ENCODE measurements at places on chromosomes 5 and 9.

- DNase-seq, result no peak
These were observed 27.0 kb downstream of the CCNJL start for GRCh38 chr5:160285316-160285715.

GRCh38 chr5:1050423-1051365 is 42.1 kb downstream of the NKD2 start:
- DNase-seq, result no peak

DNA sequence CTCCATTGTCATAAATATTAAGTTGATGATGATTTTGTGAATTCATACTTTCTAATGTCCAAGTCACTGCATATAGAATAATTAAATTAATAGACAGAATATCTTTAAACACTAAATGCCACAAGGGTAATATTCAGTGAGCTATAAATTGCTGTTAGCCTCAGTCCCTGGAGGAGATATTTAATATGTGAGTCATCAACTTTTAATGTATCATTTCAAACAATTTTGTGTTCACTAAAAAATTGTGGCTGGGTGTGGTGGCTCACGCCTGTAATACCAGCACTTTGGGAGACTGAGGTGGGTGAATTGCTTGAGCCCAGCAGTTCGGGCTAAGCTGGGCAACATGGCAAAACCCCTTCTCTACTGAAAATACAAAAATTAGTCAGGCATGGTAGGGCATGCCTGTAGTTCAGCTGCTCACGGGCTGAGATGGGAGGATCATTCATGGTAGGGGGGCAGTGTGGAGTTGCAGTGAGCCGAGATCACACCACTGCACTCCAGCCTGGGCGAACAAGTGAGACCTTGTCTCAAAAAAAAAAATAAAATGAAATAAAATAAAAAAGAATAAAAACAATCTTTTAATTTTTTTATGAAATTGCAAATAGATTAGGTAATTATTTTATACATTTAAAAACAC is 717.3 kb upstream of the CHD1 start:
- DNase-seq, result no peak

DNA sequence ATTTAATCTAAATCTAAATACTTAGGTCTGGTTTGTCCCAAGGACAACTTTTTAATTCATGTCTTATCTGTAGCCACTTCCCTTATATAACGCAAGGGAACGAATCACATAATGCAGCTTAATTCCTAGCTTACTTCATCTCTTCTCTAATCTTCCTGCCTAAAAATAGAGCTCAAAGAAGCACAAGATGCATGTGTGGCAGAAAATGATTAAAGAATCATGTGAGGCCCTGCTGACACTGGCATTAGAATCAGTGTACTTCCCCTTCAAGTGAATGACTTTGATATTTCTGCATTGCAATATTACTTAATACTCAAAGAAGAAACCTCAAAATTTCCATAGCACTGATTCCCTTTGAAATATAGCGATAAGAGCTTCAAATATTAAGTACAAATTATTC is 317.9 kb upstream of the FTMT start:
- DNase-seq, result no peak

GRCh38 chr5:93343570-93343969 is 237.4 kb downstream of the NR2F1-AS1 start:
- DNase-seq, result no peak

Measured in T1000 (cell line).